ENCODE measurements at places on chromosomes 5 and 9.

DNA sequence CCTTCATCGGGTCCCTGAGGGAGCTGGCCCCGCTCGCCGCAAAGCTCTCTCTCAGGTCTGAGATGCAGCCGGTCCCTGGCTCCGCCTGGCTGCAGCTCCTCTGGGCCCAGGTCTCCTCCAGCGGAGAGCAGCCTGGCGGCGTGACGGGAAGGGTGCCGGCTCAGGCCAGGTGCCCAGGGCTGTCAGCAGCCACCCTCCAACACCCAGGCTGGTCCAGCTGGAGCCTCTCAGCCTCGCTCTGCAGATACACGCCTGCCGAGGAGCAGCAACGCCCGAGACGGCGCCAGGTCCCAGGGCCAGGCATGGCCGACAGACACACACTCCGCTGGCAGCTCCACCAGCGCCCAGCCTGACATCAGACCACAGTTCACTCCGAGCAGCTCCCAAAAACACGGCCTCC, 25.6 kb downstream of the FAM163B start:
- no peak for DNase-seq

- no peak for DNase-seq
Measured at GRCh38 chr5:83102364-83102980, 25.1 kb downstream of the XRCC4 start.

DNA sequence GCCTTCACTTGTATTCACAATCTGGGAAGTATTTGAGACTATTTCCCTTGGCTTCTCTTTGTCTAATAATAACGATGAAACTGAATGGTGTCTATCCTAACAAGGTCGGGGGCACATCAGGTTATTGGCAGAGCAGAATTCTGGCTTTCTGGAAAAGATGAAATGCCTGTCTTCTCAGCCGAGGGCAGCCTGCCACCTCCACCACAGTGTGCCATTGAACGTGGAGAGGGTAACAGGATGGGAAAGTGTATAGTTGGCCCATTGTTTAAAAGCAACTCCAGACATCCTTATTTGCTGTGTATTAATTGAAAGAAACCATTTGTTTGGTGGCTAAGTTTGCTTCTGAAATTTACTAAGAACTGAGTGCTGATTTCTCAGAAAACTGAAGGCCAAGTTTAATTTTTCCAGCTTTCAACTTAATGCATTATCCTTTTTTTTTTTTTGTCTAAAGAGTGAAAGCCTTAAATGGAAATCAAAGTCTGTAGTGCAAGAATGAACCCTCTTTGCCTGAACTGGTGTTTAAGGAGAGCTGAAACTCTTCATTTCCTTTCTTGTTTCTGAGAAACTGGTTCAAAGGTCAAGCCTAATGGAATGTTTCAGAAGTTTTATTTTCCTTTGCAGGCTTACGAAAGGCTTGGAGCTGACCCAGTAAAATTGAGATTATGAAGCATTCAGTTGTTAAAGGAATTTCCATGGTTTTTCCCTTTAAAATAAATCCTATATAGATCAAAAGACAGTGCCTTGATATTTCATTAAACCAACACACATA, 563.7 kb upstream of the DAP start:
- no peak for DNase-seq

GRCh38 chr5:4294878-4295277, 699.2 kb downstream of the IRX1 start:
- no peak for DNase-seq

DNA sequence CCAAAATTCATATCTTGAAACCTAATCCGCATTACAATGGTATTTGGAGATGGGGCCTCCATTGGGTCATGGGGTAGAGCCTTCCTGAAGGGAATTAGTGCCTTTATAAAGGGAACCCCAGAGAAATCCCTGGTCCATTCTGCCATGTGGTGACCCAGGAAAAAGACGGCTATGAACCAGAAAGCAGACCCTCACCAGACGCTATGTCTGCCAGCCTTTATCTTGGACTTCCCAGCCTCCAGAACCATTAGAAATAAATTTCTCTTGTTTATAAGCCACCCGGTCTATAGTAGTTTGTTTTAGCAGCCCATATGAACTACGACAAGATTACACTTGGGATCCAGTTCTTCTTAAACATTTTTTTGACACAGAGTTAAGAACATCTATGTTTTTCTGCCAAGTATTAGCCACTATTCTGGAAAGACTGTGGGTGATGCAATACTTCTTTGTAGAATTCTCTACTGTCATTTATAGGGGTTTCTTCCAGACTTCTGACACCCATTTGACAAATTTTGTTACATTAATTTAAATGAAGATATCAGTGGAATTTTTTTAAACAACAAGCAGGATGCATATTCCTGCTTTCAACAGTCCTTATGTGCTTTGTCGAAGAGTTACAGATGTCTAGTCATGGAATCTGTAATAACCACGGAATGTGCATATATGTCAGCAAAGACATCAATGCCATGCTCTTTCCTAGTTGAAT, 572.4 kb downstream of the NR2F1-AS1 start:
- no peak for DNase-seq

DNA sequence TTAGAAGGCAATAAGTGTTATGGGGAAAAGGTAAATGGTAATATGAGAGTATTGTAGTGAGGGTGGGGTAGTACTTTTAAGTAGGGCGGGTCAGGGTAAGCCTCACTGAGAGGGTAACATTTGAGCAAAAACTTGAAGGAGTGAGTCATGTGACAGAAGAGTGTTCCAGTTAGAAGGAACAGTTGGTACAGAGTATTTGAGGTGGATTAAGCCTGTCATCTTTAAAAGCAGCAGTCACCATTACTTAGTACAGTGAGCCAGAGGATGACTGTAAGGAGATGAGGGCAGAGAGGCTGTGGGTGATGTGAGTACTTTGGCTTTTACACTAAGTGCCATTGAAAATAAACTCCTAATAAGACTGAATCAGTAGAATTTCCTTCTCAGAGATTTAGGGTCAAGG, 54.8 kb downstream of the UBAP1 start:
- DNase-seq: no peak

DNA sequence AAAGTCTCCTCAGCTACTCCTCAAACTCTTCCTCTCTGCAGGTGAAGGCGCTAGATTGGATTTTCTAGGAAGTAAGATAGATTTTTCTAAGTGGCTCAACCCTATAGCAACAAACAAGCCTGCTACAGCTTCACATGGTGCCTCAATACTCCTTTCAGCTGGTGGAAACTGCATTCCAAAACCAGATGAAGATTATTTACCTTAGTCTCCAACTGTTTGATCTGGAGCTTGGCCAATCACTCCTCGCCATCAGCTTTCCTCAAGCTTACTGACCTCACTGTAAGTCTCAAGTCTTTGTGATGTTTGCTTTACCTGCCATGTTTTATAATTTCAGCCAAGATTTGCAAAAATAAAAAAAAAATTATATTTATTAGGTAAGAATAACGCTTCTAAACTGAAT, 622.4 kb downstream of the CHSY3 start:
- no peak for DNase-seq

DNA sequence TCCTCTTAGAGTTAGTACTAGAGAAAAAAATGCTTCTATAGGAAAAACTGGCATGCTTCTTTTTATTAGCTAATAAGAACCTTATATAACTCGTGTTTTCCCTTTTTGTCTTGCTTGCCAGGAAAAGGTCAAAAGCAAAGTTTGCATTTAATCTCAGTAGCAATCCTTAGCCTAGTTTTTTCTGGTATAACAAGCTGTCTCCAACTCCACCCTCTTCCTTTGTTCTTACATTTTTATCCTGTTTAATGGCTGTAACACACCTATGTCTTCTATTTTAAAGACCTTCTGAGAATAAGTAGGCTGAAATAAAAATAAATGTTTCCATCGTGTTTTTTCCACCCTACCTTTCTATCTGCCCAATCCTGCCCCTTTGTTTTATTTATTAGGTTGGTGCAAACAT, 158.3 kb downstream of the SNCAIP start:
- no peak for DNase-seq

- DNase-seq: no peak
Measured at GRCh38 chr9:2227144-2227867, 212.2 kb downstream of the SMARCA2 start.

DNA sequence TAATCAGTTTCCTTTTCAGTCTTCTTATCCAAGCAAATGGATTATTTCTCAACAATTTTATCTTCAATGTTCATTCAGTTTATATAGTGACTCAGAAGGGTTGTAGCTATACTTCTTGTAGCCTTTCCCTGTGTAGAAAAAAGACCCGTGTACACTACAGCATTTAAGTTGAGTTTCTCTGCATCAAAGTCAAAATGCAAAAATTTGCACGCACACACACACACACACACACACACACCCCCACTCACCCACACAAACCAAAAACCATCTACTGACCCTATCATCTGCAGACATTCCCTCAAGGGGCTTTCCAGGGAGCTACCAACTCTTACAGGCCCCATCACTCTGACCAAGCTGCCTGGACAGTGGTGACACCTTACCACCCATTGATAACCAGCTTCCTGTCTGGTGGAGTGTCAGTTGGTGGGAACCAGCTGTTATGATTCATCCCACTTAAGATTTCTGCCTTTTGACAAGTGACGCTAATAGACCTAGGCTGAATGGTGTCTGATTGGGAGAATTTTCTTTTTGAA, 12.2 kb upstream of the ELL2 start:
- DNase-seq: no peak

GRCh38 chr5:150284311-150284710, 5.3 kb downstream of the CAMK2A start:
- no peak for DNase-seq

DNA sequence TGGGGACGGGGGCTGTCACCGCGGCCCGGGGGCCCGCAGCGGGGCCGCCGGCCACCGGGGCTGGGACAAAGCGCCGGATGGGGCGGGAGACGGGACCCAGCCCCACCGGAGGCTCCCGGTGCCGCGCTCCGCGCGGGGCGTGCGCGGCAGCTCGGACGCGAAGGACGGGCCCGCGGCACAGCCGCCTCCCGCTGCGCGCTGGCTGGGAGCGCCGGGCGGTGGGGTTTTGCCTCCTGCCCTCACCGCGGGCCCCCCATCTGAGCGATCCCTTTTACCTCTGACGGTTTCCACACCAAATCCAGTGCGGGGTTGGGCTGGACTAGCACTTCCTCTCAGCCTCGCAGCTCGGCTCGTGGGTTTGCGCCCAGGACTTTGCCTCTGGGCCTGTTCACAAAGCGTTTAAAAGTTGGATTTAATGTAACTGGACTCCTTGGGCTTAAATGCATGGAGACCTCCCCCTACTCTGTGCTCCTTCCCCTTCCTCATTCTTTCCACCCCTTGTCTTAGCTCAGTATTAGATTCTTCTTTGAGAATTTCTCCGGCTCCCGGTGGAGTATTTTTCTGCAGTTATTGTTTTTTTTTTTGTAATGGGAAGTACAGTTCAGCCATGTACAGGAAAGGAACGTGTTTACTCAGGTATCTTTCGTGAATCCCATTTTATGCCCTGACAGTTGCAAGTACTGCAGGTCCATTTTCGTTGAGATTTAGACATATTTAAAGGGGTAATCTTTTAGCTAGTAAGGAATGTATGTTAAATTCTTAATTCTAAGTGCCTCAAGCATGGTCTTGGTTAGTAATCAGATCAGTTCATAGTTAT, 691 bp downstream of the FCHO2 start:
- DNase-seq: no peak

GRCh38 chr9:25703701-25704357, 25.6 kb upstream of the TUSC1 start:
- DNase-seq: no peak

DNA sequence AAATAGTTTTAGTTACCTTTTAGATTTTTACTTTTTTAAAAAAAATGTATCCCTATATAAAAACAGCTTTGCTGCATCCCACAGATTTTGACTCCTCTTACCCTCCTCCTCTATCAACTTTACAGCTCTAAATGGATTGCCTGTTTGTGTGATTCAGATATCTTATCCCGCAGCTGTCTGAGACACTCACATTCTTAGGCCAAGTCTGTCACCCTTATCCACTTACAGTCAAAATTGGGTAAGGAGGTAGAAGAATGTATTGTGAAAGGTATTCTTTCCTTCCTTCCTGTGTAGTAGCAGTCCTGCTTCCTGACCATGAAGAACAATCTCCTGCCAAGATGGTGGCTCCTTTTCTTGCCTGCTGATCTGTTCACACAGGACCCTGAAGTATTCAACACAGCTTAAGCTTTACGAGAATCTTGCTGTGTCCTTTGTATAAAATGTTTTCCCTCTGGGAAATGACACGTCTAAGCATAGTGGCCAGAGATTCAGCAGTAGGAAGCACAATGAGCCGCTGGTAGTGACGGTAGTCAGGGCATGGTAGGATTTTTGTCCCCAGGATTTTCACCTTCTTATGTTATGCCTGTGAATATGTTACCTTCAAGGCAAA, 67.7 kb upstream of the ST8SIA4 start:
- DNase-seq: no peak

GRCh38 chr5:54446379-54446732, 9.1 kb upstream of the HSPB3 start:
- no peak for DNase-seq

- DNase-seq: no peak
Measured at GRCh38 chr9:34454571-34455065, 3.8 kb downstream of the FAM219A start.

GRCh38 chr5:110851357-110851756, 112.5 kb downstream of the SLC25A46 start:
- DNase-seq: no peak

DNA sequence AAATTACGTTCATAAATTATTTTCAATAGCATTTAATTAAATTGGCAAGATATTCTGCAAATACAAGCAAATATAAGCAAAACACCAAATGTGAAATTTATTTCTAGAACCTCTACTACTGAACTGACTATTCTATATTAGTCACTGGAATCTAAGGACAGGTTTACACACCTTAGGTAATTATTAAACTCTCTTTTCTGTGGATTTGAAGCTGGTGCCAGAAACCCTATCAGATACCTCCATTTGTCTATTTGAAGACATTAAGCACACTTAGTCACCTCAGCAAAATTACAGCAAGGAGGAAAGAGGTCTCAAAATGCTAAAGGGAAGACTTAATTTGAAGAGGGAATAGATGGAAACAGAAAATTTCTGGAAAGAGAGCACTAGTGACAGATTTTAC, 83.4 kb downstream of the CPLANE1 start:
- no peak for DNase-seq

GRCh38 chr5:152547202-152547601, 142.1 kb upstream of the NMUR2 start:
- DNase-seq: no peak

DNA sequence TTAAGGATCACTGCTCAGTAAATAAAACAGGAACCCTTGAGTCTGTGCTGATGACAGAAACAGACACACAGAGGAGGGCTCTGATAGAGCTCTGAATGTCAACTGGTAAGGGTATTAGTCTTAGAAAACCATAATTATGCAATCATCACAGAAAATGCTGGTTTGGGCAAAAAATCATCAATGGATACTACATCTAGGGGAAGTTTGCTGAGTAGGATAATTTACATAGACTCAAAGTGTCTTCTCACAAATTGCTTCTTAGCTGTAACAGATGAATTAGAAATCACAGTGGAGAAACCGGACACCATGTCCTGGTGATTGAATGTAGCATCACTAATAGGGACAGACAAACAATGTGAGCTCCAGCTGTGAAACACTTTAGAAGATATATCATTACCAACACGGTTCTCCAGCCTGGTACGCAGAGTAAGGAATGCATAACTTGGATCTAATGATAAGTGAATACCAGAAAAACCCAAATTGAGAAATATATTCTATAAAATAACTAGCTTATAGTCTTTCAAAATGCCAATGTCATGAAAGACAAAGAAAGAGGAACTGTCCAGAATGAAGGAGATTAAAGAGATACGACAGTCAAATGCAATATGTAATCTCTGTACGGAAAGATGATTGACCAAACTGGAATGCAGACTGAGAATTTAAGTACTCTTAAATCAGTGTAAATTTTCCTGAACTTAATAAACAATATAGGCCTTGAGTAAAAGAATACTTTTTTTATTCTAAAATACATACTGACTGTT, 17.3 kb downstream of the CHD1 start:
- DNase-seq: no peak

- DNase-seq: peak; percentile 44
Measured at GRCh38 chr9:136244122-136244968, 1.3 kb downstream of the QSOX2 start.

Data from central memory CD4-positive, alpha-beta T cell (primary cell).